ENCODE measurements at places on chromosomes 7 and 10.

GRCh38 chr10:6997509-6997908 is 413.3 kb downstream of the SFMBT2 start:
- DNase-seq: no peak

GRCh38 chr7:36207451-36208291 is 54.6 kb downstream of the EEPD1 start:
- DNase-seq: no peak

GRCh38 chr10:61923210-61923949 is 21.9 kb downstream of the ARID5B start:
- DNase-seq: no peak

- DNase-seq: no peak
These were observed 62.9 kb downstream of the PTTG1IP2 start for GRCh38 chr7:90532231-90532929.

- no peak for DNase-seq
These were observed 811.8 kb upstream of the CELF2 start for GRCh38 chr10:10205906-10206305.

DNA sequence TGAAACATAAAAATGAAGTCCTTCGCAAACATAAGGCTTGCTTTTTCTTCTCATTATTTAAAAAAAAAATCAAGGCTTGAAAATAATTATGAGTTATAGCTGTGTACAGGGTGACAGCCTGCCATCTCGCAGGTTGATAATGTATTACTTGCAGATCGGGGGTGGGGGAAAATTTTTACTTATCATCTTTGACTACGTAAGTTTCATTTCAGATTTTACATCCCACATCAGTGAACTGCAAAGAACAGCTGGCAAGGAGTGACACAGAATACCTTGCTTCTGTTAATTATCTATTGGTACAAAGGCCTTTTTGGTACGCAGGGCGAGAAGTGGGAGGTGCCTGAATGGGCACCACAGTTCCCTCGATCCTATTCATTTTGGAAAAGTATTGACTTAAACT is 59.0 kb downstream of the INSYN2A start:
- no peak for DNase-seq

- DNase-seq: no peak
These were observed 24.3 kb downstream of the SLC29A3 start for GRCh38 chr10:71343392-71343773.

GRCh38 chr7:97697396-97697795 is 34.5 kb upstream of the TAC1 start:
- no peak for DNase-seq

GRCh38 chr10:123565691-123566660 is 100.2 kb upstream of the GPR26 start:
- no peak for DNase-seq

DNA sequence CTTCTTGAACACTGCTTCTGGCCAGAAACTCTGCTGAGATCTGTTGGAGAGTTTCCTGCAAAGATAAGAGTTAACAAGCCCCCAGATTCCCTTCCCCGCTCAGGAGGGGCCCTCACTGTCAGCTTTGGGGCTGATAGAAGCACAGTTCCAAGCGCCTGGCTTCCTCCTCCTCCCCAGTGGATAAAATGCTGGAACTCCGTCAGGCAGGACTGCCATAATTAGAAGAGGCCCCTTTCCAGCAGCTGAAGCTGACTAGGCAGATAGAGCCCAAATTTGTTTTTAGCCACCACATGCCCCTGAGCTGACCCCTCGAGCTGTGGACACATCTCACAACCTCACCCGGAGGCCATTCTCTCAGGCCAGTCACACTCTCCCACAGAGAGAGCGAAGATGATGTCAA is 89.4 kb downstream of the TBXAS1 start:
- no peak for DNase-seq

- no peak for DNase-seq
These were observed 19.4 kb upstream of the NRP1 start for GRCh38 chr10:33353853-33354252.

GRCh38 chr10:131150126-131150525 is 161.4 kb downstream of the TCERG1L start:
- no peak for DNase-seq

GRCh38 chr10:792792-793100 is 103.3 kb upstream of the DIP2C start:
- DNase-seq: no peak

DNA sequence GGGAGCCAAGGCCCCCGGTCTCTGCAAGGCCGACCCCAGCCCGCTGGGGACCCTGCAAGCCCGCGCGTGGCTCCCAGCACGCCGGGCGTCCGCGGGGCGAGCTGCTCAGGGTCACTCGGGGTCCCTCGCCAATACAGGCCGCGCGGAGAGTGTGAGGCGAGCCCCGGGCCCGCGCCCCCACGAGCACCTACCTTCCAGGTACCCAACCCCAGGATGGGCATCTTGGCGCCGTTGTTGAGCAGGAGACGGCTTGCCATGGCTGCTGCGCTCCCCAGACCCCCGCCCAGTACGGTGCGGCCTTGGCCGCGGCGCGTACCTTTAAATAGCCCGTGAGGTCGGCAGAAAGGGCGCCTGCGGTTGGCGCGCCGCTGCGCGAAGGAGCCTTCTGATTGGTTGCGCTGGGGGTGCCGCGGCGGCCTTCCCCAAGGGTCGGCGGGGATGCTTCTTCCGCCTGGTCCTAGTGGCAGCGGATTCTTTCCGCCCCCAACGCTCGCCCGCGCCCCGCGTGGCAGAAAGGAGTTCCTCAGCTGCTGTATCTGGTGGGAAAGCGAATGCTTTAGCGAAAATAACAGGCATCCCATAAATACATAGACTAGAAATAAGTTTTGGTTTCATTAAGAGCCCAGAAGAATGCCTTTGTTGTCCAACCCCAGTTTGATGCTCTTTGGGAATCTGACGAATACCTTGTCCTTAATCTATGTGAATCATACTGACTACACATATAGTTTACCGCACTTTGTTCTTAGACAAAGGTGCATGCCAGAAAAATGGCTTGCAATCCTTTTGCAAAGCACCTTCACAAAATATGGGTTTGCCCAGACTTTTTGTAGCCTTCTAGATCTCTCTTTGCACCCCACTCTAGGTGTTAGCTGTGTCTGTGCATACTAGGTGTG is at the start of gene AKR1B1:
TSS of gene AKR1B1 (minus strand) at position 295 of the 893 bp plus-strand sequence. CDS start at position 257, 38 bp downstream.
- DNase-seq: peak; percentile 71

Measured in stimulated activated CD8-positive, alpha-beta memory T cell treated with anti-CD3 and anti-CD28 coated beads, Interleukin-2, amount 100 ng/mL, for 1 hour (primary cell).